ENCODE measurements at places on chromosomes 13 and 19.

DNA sequence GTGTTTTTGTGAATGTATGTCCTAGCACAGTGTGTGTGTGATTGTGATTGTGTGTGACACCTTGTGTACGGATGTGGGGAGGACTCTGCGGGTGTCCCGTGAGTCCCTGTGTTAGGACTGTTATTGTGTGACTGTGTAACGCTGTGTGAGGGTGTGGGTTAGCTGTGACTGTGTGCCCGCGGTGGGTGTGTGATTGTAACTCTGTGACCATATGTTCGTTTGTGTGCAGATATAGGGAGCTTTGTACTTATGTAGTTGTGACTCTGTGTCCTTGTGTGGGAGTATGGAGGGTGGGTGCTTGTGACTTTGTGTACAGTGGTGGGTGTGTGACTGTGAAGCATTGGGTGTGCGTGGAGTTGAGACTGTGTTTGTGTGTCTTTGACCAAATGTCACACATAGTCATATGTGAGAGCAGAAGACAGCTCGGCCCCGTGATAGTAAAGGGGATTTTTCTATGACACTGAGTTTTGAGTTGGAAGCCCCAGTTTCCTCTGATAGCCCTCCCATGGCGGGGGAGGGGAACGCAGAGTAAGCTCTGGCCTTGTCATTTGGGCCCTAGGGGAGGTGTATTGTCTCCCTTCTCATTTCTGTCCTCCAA is 949 bp upstream of the ZNF260 start:
- DNase-seq, result no peak

DNA sequence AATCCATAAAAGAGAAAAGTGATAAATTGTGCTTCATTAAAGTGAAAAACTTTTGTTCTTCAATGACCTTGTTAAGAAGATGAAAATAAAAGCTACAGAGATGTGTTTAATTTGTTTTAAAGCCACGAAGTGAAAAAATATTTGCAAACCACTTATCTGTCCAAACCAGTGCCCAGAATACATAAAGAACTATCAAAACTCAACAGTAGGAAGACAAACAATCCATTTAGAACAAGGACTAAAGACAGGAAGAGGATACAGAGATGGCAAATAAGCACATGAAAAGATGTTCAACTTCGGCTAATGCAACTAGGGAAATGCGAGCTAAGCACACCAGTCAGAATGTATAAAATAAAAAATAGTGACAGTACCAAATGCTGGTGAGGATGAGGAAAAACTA is 15.0 kb downstream of the GJB6 start:
- no peak for DNase-seq

DNA sequence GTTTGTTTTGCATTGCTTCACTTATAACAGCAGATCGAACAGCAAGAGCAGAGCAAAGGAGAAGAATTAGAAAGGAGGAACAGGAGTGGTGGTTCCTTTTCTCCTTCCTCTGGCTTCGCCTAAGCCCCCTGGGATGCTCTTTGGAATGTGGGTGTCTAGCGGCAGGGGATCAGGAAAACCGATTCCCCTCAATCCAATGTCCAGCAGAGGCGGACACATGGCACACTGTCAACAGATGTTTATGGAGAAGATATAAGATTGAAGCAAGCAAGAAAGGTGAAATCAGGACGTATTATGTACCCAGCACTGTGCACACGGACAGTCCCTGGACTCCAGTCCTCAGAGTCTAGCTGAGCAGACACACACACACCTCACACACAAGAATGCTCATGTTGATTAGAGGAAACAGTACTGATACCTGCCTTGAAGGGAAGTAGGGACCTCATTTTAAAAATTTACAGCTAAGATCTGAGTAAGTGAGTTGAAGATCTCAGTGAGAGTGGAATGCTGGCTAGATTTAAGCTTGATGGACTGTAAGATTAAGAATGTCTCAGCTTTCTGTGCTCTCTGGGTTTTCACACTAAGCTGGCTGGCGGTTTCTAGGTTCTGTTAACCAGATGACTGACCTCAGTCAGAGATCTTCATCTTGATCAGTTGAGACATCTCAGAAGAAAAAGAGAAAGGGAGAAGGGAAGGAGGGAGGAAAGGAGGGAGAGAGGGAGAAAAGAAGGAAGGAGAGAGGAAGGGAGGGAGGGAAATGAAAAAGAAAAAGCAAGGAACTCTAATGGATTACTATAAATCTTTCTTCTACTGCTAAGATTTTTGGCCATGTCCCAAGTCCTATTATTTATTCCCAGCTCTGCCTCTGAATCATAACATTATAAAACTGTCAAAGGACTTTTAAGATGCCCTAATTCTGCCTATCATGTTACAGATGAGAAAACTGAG is 44.8 kb downstream of the FLT1 start:
- DNase-seq, result no peak

DNA sequence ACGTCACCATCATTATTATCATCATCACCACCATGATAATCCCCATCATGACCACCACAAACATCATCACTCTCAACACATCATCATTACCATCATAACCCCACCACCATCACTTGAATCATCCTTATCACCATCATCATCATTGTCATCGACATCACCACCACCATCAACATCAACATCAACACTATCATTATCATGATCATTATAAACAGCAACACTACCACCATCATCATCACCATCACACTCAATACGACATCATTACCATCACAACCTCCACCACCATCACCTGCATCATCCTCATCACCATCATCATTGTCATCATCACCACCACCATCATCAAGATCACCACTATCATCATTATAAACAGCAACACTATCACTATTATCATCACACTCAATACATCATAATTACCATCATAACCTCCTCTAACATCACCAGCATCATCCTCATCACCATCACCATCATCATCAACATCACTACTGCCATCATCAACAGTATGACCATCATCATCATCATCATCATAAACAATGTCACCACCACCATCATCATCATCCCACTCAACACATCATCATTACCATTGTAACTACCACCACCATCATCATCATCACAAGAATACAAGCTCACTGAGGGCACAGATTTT is 78.7 kb downstream of the MBD3L1 start:
- no peak for DNase-seq

GRCh38 chr19:3478409-3479176 is 1.7 kb downstream of the SMIM24 start:
- DNase-seq, result no peak

- no peak for DNase-seq
These were observed 7.7 kb downstream of the PGLYRP1 start for GRCh38 chr19:46014941-46015686.

DNA sequence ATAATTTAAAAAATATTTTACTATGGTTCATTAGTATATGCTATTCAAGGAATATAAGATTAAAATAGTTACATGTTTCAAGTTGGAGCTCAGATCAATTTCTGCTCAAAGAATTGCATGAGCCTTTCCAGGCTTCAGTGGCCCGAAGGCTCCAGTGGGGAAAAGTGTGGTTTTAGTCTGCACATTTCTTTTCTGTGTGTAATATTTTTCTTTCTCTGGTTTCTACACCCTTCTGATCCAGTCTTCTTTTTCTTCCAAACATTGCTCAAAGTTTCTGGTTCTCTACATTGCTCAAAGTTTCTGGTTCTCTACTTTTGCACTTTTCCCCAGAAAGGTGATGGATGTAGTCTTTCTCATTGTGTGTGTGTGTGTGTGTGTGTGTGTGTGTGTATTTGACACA is 64.7 kb upstream of the OXGR1 start:
- DNase-seq, result no peak

DNA sequence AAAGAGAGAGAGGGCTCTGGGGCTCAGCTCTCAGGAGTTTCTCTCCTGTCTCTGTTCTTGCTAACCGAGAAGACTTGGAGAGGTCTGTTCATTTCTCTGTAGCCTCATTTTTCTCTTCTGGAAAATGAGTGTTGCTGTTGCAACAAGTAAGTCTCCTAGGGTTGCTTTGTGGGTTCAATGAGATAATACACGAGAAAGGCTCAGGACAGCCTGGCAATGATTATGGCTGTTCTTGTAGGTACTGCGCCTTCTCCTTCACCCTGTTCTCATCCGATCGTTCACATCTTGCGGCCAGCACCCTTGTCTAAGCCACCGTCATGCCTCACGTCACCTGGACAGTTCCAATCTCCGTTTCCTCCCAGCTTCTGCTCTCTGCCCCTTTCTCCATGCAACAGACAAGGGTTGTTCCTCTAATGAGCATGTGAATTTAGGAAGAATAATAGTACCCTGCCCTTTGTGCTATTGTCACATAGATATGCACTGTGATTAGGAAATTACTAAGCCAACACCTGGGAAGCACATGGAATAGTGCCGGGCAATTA is 4.2 kb downstream of the C5AR1 start:
- DNase-seq, result no peak

DNA sequence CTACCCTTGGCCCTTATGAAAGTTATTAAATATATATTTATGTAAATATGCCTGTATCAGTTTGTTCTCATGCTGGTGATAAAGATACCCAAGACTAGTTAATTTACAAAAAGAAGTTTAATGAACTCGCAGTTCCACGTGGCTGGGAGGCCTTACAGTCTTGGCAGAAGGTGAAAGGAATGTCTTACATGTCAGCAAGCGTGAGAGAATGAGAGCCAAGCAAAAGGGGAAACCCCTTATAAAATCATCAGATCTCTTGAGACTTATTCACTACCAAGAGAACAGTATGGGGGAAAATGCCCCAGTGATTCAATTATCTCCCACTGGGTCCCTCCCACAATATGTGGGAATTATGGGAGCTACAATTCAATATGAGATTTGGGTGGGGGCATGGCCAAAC is 506.0 kb upstream of the ATXN8OS start:
- DNase-seq, result no peak

GRCh38 chr19:11721681-11722080 is 17.1 kb downstream of the ZNF823 start:
- DNase-seq, result no peak

All from AG04449 (cell line).